ENCODE measurements at places on chromosomes 16 and 17.

- no peak for DNase-seq
Measured at GRCh38 chr17:41907633-41908539, 10.9 kb downstream of the ACLY start.

DNA sequence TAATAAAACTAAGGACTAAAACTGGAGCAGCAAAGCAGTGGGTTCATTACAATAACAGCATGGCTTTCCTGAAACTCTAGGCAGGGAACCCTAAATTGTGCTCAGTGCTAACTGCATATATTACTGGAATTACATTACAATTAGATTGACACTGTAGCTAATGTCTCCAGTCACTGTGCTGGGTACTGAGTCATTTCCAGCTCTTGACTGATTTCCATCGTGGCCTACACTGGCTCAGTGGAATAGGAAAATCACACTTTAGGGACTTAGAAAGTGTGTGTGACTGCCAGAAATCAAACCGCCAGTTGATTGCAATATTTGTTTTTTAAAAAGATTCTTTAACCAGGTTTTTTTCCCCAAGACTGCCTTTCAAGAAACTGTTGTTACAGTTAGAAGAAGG, 1447.4 kb upstream of the GOT2 start:
- DNase-seq: no peak

DNA sequence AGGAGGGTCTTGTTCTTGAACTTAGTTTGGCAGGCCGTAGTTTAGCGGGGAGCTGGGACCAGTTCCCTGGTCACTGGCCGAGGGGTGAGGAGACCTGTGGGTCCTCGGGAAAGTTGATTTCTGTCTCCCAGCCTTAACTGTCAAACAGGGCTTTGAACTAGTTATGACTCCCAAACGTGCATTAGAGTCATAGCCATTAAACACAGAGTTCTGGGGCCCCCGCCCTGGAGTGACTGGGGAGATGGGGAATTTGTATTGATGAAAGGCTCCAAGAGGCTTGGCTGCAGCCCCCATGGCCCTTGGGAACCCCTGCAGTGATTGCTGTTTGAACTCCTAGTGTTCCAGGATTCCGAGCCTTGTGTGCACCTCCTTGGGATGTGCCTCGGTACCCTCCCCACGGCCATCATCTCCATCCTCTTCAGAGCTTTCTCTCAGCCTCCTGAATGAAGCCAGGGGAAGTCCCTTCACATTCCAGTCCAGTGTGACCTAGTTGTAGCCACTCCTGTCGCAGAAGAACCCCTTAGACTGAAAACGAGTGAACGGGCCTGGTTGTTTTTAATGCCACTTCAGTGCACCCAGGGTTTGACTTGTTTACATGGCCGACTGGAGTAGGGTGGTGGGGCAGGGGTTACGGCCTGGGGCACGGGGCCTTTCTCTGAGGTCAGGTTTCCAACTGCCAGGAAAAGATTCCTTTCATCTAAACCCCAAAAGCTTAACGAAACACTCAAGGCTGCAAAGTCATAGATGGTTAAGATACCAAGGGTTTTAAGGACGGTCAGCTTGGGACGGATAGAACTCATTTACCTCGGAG, 1.4 kb downstream of the MPRIP start:
- DNase-seq: no peak

GRCh38 chr17:41131979-41132378, 8.0 kb upstream of the KRTAP4-12 start:
- no peak for DNase-seq

DNA sequence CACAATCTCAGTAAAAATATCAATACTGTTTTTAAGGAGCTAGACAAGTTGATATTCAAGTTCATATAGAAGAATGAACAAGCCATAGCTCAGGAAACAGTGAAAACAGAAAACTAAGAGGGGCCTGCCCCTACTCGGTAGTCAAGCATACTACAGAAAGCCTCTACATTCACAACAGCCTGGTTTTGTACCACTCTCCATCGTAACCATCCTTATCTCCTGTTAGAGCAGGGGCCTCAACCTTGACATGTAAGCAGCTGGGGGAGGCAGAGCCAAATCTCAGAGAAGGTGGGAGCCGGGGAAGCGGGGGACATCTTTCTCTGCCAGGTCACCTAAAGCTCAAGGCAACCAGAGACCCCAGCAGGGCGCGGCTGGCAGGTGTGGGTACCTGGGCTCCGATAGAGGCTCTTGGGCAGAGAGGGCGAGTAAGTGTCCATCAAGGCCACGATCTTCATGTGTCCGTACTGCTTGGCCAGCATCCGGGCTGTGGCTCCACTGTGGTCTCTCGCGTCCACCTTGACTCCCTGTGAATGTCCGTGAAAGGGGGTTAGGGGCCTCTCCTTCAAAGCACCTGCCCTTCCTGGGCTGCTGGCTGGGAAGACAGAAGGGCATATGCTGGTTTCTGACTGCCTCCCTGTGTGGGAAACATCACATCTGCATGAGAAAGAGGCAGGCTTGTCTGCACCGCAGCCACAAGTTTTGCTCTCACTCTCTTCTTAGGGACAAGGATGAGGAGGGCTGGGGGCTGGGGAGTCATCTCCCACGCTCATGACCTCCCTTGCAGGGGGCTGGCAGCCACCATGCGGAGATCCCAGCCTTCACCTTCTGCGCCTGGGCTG, 20.2 kb downstream of the ANKS3 start:
- DNase-seq: no peak

- no peak for DNase-seq
Measured at GRCh38 chr17:52740006-52740405, 581.5 kb upstream of the CA10 start.

DNA sequence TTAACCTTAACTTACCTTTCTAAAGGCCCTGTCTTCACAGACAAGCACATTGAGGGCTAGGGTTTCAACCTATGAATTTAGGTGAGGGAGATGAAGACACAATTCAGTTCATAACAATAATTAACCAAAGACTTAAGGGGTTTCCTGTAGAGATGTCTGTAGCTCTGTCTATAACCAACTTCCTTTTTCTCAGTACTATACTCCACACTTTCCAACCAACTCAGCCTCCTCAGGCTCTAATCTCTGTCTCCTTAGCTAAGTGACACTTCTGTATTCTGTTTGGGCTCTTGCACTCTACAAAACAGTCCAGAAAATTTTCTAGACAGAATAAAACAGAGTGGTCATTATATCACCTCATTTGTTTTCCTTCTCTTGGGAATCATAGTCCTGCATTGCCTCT, 25.8 kb downstream of the CAPNS2 start:
- no peak for DNase-seq

GRCh38 chr16:85391175-85391707, 221.9 kb upstream of the GSE1 start:
- no peak for DNase-seq

DNA sequence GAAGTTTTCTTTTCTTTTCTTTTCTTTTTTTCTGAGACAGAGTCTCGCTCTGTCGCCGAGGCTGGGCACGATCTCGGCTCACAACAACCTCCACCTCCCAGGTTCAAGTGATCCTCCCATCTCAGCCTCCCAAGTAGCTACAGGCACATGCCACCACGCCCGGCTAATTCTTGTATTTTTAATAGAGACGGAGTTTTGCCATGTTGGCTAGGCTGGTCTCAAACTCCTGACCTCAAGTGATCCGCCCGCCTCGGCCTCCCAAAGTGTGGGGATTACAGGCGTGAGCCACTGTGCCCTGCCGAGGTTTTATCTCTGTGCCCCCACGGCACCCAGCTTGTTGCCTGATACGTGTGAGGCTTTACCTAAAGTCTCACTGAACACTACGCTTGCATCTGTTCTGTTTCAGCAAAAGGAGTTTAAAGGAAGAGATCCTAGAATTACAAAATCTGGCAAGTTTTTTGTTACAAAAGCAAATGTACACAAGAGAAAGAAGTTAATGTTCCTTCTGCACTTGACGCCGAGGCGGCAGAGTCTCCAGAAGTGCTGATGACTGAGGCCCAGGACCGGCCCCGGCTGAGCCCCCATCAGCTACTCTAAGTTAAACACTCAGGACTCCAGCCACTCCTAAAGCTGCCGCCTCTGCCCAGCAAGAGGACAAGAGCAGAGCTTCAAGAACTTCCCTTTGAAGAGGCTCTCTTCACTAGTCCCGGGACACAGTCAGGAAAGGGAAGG, 9.2 kb downstream of the ABCA3 start:
- no peak for DNase-seq

DNA sequence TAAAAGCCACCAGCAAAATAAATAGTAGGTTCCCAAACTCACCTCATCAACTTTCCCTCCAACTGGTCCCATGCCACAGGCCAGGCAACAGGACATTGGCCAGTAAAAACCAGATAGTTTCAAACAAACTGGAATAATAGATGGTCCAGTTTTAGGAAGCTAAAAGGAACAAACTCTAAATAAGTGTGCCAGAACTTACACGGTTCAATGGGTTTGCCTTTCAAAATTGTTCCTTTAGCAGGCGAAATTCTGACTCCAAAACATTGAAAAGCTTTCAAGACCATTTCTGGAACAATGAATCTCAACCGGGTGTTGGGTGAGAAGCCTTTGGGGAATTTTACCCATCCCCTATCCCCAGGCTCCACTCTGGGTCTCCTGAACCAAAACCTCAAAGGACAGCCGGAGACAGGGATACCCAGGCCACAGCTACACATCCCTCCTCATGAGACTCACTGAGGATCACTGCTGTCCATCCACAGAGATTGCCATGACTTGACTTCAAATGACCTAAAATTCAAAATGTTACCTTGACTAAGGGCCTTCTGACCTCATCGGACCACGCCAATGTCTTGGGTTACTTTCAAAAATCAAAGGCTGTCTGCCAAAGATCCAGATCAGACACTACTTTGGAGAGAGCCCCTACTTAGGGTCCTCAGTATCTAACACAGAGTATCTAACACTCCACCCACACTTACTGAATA, 13.0 kb downstream of the AXIN2 start:
- DNase-seq: no peak

- no peak for DNase-seq
Measured at GRCh38 chr16:4934591-4934990, 2.4 kb downstream of the PPL start.

- no peak for DNase-seq
Measured at GRCh38 chr17:61322325-61323002, 77.2 kb upstream of the TBX2 start.

DNA sequence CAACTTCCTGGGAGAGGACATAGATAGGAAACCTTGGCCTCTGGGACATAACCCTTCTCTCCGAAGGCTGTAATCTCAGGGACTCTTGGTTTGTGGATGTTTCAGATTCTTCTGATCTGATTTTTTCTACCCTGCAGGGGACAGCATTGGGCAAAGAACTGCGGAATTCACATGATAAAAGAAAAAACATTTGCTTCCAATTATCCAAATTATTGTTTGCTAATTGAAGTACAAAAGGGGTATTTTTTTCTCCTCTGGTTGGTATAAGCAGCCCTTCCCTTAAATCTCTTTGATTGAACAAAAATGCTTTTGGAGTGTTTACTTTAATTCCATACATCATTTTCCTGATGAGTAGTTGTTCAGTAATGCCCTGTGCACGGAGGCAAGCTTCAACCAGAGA, 251.7 kb upstream of the IRX3 start:
- DNase-seq: no peak

- DNase-seq: no peak
Measured at GRCh38 chr17:58996968-58997367, 109.7 kb downstream of the TRIM37 start.

DNA sequence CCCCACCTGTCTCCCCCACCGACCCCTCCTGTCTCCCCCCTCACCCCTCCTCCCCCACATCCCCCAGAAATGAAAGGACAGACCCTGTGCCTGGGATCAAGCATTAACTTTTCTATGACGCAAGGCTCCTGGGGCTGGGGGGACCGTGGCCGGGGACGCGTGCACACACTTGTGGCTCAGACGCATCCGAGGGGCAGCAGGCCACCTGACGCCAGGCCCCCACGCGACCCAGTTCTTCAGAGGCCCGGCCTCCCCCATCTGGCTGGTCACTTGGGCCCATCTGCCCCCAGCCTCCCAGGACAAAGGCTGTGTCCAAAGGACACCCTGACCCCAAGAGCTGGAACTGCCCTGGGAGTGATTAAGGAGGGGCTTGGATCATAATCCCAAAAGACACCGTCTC, 14.0 kb upstream of the PVALEF start:
- DNase-seq: no peak

GRCh38 chr17:40287159-40287493, 553 bp upstream of the CDC6 start:
- no peak for DNase-seq

- DNase-seq: no peak
Measured at GRCh38 chr16:8632675-8633182, 11.2 kb downstream of the METTL22 start.

DNA sequence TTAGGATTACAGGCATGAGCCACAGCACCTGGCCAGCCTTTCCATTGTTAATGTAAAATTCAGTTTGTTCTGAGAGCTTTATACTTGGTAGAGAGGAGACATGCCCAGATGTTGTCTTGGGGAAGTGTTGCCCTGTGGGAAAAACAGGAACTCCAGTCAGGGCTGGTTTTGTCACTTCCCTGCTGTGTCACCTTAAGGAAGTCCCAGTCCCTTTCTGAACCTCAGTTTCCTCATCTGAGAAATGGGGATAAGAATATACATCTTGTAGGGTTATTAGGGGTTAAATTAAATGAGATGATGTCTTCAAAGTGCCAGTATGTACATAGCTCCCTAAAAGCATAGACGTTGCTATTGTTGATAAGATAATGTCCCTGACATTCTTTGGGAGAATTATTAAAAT, 25.3 kb downstream of the CLEC16A start:
- no peak for DNase-seq

- DNase-seq: no peak
Measured at GRCh38 chr17:83089328-83090132, 10.1 kb downstream of the METRNL start.

- DNase-seq: no peak
Measured at GRCh38 chr17:76266244-76266938, 1.2 kb downstream of the UBALD2 start.

DNA sequence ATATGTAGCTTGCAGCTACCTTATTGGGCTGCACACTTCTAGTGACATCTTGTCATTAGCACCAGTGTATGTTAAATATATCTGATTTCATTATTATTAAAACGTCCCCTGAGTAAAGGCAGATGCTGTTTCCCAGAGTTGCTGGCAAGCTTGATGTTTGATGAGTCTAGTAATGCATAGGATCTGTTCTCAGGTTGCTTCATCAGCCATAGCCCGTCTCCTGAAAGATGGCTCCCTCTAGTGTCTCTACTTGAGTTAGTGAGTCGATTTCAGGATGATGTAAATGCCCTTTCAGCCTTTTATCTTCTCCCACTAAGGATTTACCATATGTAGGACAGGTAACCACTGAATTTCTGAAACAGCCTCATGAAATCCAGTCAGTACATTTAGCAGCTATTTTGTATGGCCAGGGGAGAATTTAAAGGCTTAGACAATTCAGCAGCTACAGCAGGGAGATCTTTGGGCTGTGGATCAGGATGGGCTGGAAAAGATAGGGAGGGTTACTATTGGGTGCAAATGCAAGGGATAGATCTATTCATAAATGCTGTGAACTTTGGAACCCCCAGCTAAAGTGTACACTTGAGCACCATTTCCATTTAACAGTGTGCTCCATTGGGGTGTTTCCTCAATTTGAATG, 376.3 kb downstream of the CNTNAP4 start:
- DNase-seq: no peak

DNA sequence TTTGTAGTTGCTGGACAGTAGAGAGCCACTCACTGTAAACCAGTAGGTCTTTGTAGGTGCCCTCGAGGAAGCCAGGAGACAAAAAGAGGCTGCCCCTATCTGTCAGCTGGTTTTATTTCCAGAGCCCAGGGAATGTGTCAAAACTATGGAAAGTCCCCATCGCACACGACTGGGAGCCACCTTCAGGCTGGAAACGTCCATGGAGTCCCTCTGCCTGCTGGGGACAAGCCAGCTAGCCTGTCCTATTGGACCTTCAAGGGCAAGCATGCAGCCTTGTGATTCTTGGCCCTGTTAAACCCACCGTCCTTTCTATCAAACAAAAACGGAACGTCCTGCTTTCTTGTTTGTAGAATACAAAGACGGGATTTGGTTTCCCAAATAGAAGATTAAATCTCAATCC, 289.8 kb downstream of the SLC39A11 start:
- DNase-seq: no peak

All from stimulated activated CD8-positive, alpha-beta memory T cell treated with anti-CD3 and anti-CD28 coated beads, Interleukin-2, amount 100 ng/mL, for 48 hours (primary cell).